ENCODE measurements at places on chromosomes 6 and 20.
A peak's percentile ranks its signal among the peaks of the same experiment; 100 is the strongest.

GRCh38 chr20:1894471-1894950 lies 696 bp upstream of the SIRPA start:
- DNase-seq, result no peak

GRCh38 chr20:61387204-61387953 lies 135.3 kb downstream of the CDH4 start:
- no peak for DNase-seq

GRCh38 chr6:30913721-30914075 lies 340 bp upstream of the VARS2 start:
- no peak for DNase-seq

GRCh38 chr6:45073771-45074170 lies 254.4 kb upstream of the RUNX2 start:
- DNase-seq, result no peak

DNA sequence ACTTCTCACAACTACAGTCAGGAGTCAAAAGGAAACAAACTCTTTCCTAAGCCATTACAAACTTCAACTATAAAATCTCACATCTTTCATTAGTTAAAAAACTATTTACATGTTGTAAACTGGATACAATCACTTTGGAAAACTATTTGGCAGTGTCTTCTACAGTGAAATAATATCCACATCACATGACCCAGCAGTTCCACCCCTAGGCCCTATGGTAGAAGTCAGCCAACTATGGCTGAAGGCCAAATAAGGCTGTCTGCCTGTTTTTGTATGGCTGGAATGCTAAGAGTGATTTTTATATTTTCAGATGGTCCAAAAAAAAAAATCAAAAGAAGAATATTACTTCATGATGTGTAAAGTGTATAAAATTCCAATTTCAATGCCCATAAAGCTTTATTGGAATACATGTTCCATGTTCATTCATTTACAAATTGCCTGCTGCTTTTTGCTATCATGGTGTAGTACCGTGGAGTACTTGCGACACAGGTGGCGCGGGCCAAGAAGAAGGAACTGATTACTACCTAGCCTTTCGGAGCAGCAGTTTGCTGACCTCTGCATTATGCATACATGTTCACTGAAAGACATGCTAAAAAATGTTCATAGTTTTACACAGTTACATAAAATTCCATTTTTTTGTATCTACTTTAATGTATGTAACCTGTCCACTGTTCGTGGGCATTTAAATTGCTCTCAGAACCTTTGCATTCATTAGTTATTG lies 129.0 kb downstream of the KIF16B start:
- no peak for DNase-seq

DNA sequence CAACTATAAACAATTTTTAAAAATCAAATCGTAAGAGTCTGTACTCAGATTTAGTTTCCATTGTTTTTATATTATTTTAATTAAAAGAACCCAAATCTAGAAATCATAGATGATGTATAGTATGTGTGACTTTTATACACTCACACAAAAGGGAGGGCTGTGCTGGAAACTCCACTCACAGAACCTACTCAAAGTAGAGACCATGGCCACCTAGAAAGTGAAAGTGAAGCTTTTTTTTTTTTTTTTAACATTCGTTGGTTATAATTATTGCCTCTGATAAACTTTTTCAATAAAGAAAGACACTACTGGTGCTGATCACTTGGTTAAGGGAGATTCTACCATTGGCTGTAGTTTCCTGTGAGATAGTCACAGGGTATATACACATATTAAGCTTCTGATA lies 37.9 kb upstream of the PRL start:
- DNase-seq, result no peak

- no peak for DNase-seq
Measured at GRCh38 chr6:167054987-167055386, 55.8 kb downstream of the CEP43 start.

- DNase-seq, result no peak
Measured at GRCh38 chr6:101605874-101606273, 212.4 kb downstream of the GRIK2 start.

DNA sequence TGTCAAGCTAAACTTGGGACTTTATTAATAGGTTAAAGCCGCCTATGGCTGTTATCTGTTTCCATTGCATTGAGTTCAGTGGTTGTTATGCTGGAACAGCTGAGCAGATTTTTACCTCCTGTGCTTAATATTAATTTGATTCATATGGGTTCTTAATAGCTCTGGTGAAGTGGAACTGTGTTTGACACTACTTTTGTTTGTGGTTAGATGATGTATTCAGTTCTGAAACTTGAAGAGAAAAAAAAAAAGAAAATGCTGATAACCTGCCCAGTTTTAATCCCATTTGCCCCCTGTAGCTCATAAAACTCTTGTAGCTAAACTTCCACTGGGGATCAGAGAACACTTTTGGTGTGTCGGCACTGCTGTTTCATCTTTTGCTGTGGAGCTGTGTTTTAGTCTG lies 117.8 kb downstream of the ZDHHC14 start:
- no peak for DNase-seq

DNA sequence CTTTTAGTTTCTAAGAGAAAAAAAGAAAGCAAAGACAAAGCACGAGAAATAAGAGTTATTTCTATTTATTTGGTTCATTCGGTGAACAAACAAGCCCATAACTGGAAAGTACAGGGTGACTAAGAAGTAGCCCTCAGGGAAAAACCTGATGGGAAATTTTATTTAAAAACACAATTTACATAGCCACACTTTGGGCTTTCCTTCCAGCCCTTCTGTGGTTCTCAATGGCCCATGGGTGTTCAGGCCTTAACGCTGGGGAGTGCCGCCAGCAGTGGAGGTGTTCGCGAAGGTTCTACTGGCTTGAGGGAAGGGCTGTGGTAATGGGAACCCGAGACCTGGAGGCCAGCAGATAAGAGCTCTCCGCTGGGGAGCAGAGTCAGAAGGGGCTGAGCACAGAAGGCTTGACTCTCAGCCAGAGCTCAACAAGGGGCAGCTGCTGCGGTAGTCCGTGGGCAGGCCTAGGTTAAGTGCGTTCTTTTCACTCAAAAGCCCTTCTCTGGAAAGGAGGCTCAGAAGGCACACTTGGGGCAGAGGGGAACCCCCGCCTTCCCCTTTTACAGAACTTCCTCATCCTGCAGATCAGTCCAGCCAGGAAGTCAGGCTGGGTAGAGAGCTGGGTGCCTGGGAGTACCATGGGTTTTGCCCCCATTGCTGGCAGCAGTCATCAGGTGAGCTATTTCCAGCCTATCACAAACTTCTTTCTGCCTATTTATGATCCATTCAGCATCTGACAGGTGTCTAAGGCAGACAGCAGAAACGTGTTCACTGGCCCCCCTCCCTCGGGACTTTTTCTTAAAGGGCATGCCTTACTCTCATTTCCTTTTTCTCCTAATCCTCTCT lies 8.8 kb upstream of the CD83 start:
- DNase-seq, result peak; percentile 92

Data from KBM-7 (cell line).